ENCODE measurements at places on chromosomes 13 and 19.

- no peak for DNase-seq
Measured at GRCh38 chr19:49450405-49450804, 1.2 kb downstream of the PIH1D1 start.

DNA sequence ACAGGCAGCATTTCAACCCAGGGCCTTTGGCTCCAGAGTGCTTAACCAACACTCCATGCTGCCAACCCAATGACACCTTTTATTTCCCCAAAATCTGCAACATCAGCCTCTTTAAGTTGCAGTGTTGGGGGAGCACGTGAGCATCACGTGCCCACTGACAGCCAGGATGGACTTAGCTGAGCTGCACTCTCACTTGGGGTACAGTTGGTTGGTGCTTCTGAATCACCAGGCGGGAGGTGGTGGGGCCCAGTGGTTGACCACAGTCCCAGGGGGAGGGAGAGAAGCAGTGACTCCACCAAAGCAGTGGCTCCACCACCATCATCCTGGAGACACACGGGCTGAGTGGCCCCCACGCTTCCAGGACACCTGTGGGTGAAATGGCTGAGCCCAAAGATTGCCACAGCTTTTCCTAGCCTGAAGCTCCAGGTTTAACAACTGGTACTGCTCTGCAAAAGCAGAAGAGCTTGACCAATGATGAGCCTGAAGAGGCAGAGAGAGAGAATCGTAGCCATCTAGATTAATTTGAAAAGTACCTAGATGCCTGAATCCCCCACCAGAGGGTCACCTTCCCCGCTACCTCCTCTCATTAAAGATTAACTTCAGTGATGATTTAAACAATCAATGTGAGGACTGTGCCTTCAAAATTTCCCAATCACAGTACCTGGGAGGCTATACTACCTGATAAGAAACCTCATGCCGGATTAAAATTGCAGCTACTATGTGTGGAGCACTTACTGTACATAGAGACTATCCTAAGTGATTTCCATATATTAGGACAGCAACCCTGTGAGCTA is 193.8 kb downstream of the FOXO1 start:
- no peak for DNase-seq

GRCh38 chr19:15180451-15181390 is 20.1 kb downstream of the NOTCH3 start:
- no peak for DNase-seq

DNA sequence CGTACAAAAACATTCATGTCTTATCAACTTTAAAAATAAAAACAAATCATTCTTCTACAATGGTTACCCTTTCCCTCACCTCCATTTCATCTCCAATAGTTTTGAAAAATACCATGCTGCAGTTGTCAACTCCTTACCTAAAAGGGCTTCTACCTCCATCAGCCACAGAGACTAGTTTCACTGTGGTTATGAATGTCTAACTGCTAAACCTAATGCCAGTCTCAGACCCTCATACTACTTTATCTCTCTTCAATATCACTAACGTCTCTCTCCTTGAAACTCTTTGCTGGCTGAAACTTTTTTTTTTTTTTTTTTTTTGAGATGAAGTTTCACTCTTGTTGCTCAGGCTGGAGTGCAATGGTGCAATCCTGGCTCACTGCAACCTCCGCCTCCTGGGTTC is 27.1 kb downstream of the LNX2 start:
- no peak for DNase-seq

DNA sequence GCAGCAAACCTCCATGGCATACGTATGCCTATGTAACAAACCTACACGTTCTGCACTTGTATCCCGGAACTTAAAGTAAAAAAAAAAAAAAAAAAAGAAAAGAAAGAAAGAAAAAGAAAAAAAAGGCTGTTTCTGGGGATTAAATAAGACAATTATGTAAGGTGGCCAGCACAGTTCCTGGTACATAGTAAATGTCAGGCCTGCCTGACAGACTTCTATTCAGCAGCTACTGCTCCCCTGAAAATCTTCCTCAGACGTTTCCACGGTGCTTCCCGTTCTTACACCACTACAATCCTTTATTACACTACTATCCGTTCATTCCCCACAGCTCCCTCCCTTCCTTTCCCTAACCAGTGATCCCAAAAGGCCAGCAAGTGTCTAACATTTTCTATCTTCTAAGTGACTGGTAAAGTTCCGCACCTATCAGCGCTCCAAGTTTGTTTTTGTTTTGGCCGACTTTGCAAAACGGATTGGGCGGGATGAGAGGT is 636 bp upstream of the RB1 start:
- peak; percentile 53 for DNase-seq

DNA sequence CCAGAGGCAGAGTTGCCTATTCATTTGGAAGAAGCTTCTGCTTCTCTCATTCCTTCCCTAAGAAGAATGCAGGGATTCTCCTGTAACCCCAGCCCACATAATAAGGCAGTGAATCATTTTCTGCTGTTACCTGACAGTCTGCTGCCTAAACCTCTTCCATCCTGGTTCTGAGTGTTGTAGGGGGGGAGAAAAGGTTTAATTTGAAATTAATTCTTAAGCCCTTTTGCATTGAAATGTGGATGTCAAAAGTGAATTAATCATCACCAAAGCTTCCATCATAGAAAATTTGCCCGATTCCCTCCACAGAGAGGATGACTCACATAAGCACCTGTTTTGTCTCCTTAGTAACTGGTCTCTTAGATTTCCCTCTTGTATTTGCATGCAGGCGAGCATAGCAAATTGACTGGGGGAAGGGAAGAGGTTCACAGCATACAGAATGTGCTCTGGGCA is 146.7 kb upstream of the FNDC3A start:
- no peak for DNase-seq

- DNase-seq: no peak
Measured at GRCh38 chr13:31394506-31394905, 194.7 kb downstream of the B3GLCT start.

DNA sequence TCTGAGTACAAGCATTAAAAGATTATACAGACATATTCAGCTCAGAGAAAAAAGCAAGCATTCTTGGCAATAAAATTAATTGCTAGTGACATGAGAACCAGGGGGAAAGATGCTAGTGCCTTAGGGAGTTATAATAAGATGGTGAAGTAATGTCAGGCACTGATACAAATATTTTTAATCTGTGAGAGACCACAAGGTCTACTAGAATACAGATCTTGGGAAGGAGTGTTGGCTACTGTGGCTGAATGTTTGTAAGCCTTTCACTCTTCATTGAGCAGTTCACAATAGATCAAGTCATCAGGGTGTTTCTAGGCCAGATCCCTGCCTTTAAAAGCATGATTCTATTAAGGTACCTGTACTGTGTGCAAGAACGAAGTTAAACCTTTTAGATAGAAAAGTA is 16.4 kb downstream of the FREM2 start:
- DNase-seq: no peak

DNA sequence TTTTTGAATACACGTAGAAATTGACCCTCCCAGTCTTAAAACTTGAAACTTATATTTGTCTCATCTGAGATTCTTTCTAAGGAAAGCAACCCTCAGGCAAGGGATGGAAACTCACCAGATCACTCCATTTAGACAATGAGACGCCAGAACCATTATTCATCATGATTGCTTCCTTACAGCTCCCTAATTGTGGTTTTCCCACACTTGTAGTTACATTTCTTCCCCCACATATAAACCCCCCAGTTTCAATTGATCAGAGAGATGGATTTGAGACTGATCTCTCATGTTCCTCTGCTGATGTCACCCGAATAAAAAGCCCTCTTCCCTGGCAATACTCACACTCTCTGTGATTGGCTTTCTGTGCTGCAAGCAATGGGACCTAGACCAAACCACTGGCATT is 197.9 kb upstream of the STARD13 start:
- DNase-seq: no peak

GRCh38 chr13:24071423-24072075 is 89.0 kb upstream of the SPATA13 start:
- no peak for DNase-seq

GRCh38 chr13:100305398-100305797 is 216.5 kb downstream of the PCCA start:
- no peak for DNase-seq

DNA sequence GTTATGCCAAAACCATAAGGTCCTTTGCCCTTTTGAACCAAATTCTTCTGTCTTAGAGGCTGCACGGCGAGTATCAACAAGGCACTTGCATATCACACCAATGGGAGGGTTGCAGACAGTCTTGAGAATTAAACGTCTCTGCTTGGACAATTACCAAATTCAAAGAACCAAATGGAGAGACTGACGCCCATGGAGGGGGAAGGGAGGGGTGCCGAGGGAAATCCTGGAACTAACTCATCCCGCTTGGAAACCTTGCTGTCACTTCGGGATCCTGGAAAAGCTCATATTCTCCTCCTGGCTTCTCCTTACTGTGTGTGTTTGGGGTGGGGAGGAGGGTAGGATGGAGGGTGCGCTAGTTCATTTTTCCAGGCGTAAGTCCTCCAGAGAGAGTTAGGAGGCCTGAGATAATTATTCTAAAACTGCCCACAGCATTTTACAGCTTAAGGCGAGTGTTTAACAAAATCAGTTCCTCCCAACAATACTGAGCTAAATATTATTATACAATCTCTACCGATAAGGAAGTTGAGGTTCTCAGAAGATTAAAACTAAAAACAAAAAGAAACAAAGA is 425.1 kb downstream of the TSHZ3 start:
- DNase-seq: no peak

DNA sequence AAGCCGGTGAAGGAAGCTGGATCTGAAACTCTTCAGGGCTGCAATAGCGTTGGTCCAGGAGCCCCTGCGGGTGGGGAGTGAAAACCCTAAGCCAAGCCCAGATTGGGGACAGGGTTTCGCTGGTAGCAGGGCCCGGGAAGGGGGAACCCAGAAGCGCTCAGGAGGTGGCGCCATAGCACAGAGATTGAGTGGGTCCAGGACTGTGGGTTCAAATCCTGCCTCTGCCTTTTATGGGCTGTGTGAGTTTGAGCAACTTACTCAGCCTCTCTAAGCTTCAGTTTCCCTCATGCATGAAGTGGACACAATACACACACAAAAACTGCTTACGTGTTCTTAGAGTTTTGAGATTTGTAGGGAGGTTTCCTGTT is 8.3 kb upstream of the SYCN start:
- DNase-seq: peak; percentile 26

DNA sequence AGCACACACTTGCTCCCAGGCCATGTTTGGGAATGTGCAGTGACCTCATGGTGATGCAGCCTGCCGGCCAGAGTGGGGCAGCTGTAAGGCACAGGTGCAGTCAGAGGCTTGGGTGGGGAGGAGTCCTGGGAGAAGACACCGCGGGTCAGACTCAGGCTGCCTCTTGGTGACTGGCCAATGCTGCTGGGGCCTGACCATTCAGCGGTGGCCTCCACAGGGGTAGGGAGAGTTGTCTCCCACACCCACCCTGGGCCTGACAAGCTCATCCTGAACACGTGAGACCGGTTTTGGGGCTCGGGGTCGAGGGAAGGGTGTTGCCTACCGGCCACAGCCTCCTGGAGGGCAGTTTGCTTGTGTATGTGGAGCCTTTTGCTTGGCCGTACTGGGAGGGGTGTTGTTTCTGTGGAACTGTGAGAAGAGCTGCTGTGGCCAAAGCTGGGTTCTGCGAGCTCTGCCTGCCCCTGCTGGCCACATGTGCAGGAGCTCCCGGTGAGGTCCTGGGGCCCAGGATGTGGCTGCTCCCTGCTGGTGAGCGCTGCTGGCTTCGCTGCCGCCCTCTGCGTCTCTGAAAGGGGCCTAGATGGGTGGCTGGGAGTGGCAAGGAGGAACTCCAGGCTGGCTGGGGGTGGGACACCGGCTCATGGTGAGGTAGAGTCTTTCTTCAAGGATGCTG is 22.1 kb downstream of the UPF1 start:
- no peak for DNase-seq

- DNase-seq: no peak
Measured at GRCh38 chr19:17348700-17349099, 11.3 kb downstream of the GTPBP3 start.

DNA sequence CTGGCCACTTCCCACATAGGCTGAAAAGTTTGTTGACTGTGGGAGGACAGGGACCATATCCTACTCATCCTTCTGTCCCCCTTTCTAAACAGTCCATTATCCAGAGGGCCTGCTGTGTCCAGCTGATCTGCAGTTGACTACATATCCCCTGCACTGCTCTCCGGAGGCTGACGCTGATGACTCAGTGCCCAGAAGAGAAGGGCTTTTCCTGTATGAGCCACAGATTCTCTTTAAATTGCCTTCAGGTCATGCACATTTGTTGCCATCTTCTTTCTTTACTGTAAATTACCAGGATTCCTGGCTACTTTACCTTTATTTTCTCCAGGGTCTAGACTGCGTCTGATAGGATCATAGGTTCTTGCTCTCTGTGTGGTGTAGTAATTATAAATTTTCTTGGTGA is 125.2 kb downstream of the LACC1 start:
- DNase-seq: no peak

DNA sequence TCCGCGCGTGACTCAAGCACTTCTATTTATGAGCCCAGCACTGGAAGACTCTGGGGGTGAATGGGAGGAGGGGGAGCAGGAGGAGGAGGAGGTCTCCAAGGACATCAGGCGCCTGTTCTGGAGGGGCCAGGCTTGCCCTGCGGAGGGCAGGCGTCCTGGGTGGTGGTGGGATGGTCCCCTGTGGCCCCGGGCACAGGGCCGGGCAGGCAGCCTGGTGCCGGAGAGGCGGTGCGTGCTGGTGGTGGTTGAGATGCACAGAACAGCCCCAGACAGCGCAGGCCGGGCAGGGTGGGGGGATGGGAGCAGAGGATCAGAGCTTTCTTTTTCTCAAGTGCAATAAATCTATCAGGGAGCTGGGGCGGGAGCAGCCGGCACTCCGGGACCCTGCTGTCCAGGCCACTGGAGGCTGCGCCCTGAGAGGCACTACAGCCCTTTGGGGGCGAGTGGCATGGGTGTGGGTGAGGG is 14.0 kb downstream of the NKPD1 start:
- no peak for DNase-seq
